Body of pancreas (tissue), 4 donors: ENCODE measurements at places on chromosomes 12 and 14. TPM values are rescaled to one million over a fixed set of nuclear protein-coding genes. Genes with fewer than 3 reads are reported as not detected.

ANKRD33 gene
- not detected for total RNA-seq

PLCZ1 gene
- not detected for total RNA-seq

TEX22 gene
- not detected for total RNA-seq

DNA sequence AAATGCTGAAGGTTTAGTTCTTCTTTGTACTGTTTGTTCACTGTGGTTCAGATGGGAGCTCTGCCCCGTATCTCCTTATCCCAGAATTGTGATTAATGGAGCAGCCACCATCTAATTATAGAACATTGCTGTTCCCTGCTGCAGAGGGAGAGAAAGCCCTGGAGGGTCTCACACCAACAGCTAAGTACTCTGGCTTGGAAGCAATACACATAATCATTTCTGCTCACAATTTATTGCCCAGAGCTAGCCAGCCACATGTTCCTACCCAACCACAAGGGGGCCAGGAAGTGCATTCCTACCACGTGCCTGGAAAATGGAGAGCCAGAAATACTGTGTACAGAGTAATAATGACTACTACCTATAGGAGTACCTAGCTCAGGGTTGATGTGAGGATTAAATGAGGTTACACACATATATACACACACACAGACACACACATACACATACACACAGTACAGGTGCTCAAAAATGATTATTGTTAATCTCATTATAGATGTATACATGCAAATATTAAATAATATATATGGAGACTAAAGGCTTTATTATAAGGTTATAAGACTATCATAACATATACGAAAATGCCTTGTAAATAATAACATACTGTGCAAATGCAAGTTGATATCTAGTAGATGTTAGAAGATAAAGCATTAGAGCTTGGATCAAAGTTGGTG, 22.3 kb downstream of the MSRB3 start:
- DNase-seq = peak; percentile 13

DNA sequence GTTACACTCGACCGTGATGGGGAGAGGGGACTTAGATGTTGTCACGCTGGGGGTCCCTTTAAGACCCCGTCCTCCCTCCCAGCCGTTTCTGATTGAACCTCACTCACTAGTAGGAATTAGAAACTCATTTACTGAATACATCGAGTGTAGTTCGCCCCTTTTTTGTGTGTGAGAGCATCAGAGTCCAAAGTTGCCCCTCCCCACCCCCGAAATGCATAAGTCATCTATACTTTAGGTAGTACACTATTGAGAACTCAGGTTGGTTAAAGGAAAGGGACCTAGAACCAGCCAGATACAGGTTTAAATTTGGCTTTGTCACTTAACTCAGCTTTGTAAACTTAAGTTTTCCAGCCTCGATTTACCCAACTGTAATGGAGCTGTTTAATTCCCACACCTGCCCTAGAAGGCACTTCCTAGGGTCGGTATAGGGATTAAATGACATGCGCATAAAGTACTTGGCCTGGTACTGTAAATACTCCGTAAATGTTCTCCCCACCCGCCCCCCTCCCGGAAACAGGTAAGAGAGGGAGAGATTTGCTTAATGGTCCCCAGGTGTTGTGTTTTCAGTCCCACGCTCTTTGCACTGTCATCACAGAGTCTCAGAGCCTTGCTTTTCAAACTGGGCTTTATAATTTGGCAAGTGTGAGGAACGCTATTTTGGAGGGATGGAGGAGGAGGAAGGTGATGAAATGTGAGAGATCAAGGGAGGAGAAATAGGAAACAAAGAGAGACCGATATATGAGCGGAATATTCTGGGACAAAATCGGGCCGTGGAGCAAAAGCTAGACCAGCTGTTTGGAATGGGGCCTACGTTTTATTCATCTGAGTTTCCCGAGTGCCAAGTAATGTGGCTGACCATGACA, 897 bp downstream of the SUDS3 start:
- DNase-seq = no peak

DNA sequence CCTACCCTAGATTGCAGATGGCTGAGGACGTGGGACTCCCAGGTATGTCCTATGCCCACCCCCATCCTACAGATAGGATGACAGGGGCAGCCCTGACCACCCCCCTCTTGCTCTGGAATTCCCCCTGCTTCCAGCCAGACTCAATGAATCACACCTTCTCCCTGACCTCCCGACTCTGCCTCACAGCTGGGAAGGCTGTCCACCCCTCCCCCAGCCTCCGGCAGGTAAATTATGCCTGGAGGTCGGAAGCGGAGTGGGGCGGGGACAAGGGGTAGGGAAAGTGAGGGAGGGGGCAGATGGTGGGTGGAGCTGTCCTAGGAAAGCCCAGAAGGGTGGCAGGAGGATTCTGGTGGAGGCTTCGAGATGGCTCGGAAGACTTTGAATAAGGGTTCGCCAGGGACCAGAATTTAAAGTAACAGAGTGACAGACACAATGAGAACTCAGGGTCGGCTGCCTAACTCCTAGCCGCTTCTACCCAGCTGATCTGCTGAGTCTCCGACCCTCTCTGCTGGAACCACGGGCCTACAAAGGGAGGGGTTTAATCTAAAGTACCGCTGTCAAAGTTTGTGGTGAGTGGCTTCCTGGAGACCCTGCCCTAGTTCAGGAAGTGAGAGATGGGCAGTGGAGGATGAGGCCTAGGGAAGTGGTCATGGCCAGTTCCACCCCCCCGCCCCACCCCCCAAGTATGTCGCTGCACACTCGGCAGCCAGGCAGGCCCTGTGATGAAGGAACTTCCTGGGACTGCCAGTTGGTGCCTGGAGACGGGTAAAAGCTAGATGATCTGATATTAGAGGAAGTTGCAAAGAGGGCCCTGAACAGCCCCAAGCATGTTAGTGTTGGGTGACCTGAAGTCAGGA, 4.2 kb downstream of the PLEKHG3 start:
- DNase-seq = peak; percentile 59

- peak; percentile 85 for DNase-seq
Measured at GRCh38 chr12:51270067-51270950, at the start of gene SMAGP. SMAGP (minus strand) TSS chr12:51270415; CDS start chr12:51269278, 1,137 bp downstream.
